ENCODE measurements at places on chromosomes 5 and 9. TPM values are rescaled to one million over a fixed set of nuclear protein-coding genes. Genes with fewer than 3 reads are reported as not detected.
A peak's percentile ranks its signal among the peaks of the same experiment; 100 is the strongest.

DNA sequence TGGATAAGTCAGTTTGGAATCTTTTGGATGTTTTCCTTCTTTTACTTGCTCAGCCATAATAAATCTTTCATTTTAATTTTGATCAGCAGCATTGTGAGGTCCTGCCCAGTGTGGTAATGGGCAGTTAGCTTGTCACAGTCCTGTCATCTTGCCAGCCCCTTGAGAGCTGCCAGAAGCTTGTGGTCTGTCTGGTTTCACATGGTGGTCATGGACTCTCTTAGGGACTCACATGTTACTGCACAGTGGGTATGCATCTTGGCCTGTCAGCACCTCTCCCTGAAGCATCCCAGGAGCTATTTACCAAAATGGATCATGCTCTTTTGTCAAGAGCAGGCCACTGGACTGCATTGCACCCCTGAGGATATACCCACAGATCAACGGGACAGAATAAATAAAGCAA is 60.3 kb downstream of the DAPK1 start:
- DNase-seq, result no peak

The CCNJL gene
- 6.3 TPM for polyA plus RNA-seq

- peak; percentile 83 for DNase-seq
These were observed 528.8 kb downstream of the CSNK1G3 start for GRCh38 chr5:124040799-124041198.

The LCN15 gene
- polyA plus RNA-seq, result 1.1 TPM

DNA sequence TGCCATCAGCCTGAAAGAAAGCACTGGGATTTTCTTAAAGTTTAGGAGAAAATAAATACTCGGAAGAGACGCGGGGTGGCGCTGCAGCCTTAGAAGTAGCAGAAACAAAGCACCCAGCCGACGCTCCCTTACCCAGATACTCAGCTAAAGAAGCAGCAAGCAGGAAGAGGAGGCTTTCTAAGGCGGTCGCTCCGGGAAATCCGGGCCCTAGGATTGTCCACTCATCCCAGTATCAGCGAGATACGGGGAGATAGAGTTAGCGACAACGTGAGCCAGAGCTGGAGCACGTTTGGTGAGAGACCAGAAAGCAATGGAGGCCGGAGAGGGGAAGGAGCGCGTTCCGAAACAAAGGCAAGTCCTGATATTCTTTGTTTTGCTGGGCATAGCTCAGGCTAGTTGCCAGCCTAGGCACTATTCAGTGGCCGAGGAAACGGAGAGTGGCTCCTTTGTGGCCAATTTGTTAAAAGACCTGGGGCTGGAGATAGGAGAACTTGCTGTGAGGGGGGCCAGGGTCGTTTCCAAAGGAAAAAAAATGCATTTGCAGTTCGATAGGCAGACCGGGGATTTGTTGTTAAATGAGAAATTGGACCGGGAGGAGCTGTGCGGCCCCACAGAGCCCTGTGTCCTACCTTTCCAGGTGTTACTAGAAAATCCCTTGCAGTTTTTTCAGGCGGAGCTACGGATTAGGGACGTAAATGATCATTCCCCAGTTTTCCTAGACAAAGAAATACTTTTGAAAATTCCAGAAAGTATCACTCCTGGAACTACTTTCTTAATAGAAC is at the start of gene PCDHB2:
Gene PCDHB2 (plus strand): TSS at position 135 of the 782 bp plus-strand sequence. CDS start 176 bp downstream, at position 311.
- peak; percentile 17 for DNase-seq

- DNase-seq, result no peak
These were observed 169.9 kb downstream of the NNT start for GRCh38 chr5:43772764-43773477.

DNA sequence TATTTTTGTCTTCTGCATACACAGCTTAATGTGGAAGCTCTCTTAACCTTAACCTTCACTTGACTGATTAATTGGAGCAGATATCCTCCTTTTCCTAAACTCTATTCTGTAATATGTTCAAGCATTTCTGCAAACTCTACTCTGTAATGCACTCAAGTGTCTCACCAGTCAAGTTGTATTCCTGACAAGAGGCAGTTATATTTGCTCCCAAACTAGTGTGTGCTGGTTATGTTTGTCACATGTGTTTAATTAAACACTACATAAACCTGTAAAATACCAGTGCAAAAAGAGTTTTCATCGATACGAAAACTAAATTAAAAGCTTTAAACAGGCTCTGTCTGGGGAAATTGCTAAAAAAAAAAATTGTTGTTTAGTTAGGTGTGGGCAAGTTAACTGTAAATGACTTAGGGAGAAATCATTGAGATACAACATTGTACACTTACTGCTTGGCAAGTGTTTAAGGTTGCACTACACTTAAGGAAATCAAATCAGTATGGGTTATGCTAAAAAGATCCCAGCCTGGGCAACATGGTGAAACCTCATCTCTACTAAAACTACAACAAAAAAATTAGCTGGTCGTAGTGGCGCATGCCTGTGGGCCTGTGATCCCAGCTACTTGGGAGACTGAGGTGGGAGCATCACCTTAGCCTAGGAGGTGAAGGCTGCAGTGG is 6.7 kb downstream of the FAF2 start:
- no peak for DNase-seq

DNA sequence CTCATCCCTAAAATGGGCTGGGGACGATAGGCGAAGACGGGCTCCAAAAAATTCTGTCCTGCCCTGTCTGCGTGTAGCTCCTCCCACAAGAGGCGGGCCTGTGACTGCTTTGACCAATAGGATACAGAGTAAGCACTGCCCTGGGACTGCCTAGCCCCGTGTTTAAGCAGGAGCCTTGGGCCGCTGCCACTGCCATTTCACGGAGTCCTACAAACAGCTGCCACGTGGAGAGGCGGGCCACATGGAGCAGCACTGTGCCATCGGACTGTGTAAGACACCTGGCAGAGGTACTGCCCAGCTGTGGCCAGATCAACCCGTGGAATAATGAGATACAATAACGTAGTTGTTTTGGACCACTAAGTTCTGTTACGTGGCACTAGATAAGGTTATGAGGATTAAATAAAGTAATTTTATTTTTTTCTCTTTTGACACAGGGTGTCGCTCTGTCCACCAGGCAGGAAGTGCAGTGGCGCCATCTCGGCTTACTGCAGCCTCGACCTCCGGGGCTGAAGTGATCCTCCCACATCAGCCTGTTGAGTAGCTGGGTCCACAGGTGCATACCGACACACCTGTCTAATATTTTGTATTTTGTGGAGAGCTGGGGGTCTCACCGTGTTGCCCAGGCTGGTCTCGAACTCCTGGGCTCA is 87.2 kb downstream of the LMNB1 start:
- no peak for DNase-seq

The TMEM161B gene
- not detected for polyA plus RNA-seq

The TPPP gene
- polyA plus RNA-seq, result 11.3 TPM

All from muscle of arm (tissue), 14 donors.